Stimulated activated CD4-positive, alpha-beta T cell treated with anti-CD3 and anti-CD28 coated beads, Interleukin-1b, Interleukin-23, amount 100 ng/mL, for 24 hours (primary cell): ENCODE measurements at places on chromosomes 11 and 22.

GRCh38 chr11:118660681-118661424, 18.6 kb downstream of the TREH start:
- no peak for DNase-seq

DNA sequence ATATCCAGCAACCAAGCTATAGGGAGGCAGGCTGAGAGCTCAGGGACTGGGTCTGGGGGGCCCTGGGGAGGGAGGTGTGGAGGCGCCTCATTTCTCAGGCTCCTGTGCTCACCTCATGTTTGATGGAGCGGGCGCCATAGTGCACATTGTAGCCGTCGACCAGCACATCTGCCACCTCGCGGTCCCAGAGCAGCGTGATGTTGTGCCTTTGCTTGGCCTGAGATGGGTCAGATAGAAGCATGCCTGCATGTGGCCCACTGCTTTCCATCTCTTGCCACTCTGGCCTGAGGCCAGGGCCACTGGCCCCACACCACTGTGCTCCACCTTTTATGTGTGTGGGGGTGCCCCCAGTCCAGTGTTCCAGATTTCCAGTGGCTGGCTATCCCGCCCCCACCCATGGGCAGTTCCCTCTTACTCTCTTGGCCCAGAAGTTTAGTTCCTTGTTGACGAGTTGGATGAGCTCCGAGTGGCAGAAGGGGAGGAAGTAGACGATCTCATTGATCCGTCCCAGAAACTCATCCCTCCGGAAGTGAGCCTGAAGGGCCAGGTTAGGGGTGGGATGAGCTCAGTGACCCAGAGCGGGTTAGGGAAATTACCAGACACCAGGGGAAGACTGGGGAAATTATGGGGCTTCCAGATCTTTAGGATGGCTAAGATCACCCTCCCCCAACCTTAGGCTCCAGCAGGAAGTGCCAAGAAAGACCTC, 50.1 kb upstream of the PHOX2A start:
- DNase-seq: no peak

DNA sequence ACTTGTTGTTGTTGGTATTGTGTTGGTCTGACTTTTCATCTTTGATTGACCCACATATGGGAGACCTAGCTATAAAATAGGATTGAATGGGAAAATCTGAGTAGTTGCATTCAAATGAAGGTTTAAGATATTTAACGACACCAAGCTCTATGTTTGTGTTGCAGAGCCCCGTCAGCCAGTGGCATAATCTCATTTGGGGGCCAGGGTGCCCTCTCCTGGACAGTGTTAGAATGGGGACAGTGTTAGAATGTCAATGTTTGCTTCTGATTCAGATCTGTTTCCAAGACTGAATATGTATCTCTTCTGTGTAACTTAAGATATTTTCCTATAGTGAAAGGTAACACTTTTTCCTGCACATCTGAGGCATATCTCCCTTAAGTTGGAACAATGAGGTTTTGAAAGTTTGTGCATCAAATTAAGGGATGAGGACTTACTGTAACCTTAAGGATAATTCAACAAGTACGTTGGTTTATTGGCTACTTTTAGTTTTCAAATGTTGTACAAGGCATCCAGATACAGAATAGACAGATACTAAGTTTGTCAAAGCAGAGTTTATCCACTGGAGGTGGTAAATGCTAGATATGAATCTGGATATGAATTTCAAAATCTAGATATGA, 5.3 kb upstream of the OR52M1 start:
- peak; percentile 37 for DNase-seq

DNA sequence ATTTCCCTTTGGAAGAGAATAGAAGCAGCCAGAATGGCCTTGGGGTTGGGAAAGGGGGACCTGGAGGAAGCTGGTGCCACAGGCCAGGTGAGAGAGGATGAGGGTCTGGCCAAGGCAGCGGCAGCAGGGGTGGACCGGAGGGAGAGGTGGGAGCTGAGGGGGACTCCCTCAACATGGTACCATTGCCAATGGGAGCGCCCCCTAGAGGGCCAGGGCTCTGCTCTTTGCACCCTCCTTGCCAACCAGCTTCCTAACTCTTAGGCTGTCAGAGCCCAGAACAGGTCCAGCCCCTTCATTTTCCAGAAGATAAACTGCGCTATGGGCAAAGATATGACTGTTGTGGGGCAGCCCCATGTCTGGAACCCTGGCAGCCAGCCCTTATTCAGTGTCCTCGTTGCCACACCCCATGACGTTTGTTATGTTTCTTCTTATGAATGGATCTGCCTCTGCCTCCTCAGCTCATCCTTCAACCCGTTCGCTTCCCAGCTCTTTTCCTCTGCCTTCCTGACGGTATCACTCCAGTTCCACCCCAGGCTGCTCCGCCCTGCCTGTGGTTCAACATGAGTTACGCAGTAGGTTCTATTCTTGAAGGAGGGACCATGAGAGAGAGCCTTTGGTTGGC, 185.2 kb downstream of the GRIK4 start:
- no peak for DNase-seq

DNA sequence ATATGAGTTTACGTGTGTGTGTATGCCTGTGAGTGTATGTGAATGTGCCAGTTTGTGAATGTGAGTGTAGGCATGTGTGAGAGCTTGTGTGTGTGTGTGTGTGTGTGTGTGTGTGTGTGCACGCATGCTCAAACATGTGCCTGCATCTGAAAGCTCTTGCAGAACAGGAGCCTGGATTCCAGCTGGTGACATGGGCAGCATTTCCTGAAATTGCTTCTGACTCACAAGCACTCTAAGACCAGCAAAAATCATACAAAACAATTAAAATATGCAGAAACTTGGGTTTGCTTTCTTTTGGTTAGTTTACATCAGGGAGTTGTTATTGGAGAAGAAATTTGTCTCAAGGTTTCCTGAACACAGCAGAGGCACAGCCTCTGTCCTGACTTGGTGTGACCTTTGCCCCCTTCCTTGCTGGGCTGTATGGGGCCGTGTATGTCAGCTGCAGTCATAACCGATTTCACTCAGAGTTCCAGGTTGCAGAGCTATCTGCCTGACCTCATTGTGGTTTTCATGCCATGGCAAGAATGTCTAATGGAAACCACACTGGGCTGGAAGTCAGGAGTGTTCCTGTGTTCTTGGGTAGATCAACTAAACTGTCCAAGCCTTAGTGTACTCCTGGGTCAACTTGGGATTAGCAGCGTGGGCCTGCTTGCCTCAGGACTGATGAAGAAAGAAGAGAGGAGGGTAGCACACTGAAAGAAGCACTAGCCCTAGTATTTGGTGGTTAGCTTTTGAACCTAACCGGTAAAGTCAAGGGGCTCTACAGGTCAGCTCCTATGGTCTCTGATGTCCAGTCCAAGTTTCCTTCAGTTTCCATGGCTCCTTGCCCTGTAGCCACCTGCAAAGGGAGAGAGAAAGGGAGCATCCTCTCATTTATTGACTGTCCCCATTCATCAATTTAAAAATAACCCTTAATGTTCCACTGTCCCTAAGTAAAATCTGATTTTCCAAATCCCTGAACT, 143.7 kb downstream of the SNX19 start:
- no peak for DNase-seq

DNA sequence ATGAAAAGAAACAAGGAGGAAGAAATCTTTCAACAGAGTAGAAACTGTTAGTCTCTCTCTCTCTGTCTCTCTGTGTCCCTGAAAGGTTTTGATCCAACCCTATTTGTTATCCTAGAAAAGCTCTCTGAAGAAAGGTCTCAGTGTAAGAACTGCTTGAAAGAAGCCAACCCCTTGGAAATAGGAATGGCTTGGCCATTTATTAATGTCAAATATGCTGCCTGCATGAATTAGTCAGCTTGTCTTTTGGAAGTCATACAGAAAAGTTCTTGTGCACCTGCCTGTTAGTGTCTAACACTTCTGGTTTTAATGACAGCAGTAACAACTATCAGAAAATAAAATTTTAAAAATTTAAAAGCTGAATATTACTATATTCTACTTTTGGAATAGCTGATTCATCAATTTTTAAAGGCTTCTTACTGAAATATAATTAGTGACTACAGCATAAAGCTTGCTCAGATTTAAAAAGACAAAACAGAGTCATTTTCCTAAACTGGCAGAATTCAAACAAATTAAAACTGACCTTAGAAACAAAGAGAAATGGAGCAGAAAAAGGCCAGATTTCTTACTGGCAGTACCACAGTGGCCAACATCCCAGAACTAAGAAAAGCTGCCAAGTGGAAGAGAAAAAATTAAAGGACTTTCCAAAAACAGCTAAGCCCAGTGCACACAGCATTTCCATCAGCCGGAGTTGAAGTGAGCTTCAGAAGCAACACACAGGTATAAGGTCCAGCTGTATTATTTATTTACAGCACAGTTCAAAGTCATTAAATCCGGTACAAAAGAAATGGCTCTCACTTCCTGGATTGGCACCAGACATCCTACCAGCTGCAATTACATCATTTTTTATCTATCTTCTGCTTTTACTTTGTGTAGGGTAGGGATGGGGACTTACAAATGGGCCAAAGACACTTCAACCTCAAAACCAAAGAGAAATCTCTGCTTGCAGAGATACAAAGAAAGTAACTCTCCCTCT, 76.3 kb downstream of the PRCP start:
- DNase-seq: no peak

- DNase-seq: no peak
Measured at GRCh38 chr11:122724520-122724919, 69.0 kb downstream of the UBASH3B start.

GRCh38 chr11:44125598-44125997, 30.1 kb downstream of the EXT2 start:
- no peak for DNase-seq

GRCh38 chr11:16831316-16832192, 93.1 kb downstream of the C11orf58 start:
- no peak for DNase-seq

DNA sequence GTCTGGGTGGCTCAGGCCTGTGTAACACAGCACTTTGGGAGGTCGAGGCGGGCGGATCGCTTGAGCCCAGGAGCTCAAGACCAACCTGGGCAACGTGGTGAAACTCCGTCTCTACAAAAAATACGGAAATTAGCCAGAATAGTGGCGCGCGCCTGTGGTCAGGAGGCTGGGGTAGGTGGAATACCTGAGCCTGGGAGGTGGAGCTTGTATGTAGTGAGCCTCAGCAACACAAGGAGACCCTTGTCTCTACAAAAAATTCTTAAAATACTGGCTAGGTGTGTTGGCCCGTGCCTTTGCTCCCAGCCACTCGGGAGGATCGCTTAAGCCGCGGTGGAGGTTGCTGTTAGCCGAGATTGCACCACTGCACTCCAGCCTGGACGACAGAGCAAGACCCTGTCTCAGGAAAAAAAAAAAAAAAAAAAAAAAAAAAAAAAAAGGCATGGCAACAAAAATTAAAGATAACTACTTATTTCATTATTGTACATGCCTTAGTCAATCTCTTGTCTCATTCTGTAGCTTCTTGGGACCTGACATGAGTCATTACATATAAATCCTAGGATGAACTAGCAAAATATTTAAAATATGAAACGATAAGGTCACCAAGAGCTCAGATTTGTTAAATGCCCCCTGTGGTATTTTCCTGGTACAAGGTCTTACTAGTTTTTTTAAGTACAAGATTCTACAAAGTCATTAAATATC, 1.1 kb downstream of the TAF1D start:
- peak; percentile 15 for DNase-seq

GRCh38 chr11:8032576-8033304, 45.6 kb downstream of the EIF3F start:
- DNase-seq: no peak

DNA sequence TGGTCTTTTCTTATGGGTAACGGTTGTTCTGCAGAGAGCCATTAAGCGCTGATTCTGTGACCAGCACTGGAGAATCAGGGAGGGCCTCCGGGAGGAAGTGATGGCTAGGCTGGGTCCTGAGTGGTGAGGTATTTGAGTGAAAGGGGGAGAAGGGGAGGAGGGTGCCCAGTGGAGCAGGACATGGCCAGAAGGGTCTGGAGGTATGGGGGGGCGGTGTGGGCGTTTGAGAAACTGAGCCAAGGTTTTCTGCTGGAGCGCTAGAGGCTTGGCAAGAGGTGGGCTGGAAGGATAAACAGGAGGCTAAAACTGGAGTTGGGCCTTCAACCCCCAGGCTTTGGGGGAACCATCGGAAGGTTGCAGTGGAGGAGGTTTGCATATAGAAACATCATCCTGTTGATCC, 72.5 kb downstream of the FBLN1 start:
- no peak for DNase-seq

DNA sequence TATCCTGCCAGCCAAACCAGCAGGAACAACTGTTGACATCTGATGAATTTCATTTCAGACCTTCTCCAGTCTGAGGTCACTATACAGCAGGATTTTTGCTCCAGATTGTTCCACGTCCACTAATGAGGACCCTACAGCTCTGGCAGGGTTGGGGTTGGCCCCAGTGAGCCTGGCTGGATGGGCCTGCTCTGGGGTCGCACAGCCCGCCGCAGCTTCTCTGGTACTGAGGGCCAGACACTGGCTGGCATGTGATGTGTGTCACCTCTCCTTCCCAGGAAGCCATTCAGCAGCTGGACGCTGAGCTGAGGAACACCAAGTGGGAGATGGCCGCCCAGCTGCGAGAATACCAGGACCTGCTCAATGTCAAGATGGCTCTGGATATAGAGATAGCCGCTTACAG, 5.4 kb downstream of the NEFH start:
- no peak for DNase-seq

DNA sequence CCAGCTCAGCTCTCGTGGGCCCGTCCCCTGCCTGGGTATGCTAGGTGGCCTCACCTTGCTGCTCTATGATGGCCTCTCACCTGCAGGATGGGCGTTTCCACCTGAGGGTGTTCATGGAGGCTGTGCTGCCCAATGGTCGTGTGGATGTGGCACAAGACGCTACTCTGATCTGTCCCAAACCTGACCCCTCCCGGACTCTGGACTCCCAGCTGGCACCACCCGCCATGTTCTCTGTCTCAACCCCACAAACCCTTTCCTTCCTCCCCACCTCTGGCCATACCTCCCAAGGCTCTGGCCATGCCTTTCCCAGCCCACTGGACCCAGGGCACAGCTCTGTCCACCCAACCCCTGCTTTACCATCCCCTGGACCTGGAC, 2.1 kb downstream of the ZP1 start:
- DNase-seq: no peak

- DNase-seq: no peak
Measured at GRCh38 chr22:27087051-27087450, 429.7 kb downstream of the MIAT start.

- DNase-seq: no peak
Measured at GRCh38 chr11:112771851-112772250, 189.4 kb upstream of the NCAM1 start.

GRCh38 chr11:35404388-35404775, 15.0 kb downstream of the SLC1A2 start:
- DNase-seq: no peak

DNA sequence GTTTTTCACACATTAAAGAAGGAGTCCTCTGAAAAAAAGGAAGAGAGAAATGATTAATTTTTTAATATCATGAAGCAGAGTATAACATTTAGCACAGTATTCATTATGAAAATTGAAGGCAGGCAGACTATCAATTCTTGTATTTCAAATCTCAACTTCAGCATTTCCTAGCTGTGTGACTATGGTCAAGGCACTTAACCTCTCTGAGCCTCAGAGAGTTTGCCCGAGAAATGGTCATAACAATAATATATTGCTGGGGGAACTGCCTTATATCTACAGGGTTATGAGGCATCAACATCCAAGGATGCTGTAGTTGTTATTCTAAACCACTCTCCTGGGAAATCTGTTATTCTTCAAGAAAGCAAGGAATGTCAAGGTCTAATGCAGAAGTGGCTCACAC, 1.1 kb downstream of the MS4A18 start:
- DNase-seq: no peak

- DNase-seq: no peak
Measured at GRCh38 chr22:40583053-40583741, 53.3 kb downstream of the MRTFA start.
